ENCODE measurements at places on chromosomes 6 and 20.

DNA sequence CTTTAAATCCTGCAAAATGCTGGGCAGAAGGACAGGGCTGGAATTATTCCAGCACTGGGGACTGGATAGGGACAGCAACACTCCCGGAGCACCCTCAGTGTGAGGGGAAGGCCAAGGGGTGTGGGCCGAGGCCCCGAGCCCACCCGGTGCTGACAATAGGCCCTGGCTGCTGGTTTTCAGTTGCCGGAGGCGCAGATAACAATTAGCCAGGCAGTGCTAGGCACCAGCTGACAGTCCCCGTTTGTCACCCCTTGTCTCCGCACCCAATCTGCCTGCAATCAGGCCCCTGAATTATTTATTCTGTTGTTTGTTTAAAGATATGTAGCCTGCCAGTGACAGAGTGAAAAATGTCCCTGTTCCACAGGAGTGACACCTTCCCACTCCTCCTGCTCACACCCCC lies 120.0 kb downstream of the GRM4 start:
- peak; percentile 68 for DNase-seq

GRCh38 chr6:95815389-95816056 lies 200.3 kb upstream of the FUT9 start:
- DNase-seq, result no peak

DNA sequence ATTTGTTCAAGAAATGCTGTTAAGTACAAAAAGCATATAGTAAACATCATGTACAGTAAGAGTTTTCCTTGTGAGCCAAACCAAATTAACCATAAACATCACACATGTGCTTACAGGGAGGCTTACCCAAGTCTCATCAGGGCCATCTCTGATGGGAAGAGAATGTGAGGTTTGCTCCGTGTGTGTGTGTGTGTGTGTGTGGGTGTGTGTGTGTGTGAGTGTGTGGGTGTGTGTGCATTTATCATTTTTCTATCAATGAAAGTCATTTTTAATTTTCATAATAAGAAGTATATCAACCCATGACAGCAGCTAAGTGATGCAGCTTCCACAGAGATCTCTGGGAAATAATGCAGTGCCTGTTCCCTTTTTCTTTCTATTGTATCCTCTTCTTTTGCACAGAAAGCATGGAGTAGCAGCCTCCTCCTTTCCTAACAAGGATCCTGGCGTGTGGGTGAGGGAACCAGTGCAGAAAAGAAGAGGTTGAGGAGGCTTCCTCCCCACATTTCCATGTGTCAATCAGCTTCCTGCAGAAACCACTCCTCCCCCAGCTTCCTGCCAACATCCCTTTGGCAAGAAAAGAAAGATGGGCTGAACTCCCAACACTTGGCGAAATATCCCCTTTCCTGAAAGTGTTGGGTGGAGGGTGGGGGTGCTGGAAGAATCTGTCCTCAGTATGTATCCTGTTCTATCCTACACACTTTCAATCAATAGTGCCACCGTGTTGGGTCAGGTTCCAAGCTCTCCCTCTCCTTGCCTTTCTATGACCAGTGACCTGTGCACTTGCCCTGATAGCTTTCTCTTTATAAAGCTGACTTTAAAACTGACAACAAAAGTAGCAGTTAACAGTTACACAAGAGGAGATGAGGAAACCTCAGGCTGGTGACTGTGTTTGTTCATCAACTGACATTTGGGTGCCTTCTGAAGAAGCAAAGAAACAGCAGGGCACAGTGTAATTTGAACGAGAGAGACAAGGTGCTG lies 251.8 kb upstream of the CITED2 start:
- DNase-seq, result no peak

DNA sequence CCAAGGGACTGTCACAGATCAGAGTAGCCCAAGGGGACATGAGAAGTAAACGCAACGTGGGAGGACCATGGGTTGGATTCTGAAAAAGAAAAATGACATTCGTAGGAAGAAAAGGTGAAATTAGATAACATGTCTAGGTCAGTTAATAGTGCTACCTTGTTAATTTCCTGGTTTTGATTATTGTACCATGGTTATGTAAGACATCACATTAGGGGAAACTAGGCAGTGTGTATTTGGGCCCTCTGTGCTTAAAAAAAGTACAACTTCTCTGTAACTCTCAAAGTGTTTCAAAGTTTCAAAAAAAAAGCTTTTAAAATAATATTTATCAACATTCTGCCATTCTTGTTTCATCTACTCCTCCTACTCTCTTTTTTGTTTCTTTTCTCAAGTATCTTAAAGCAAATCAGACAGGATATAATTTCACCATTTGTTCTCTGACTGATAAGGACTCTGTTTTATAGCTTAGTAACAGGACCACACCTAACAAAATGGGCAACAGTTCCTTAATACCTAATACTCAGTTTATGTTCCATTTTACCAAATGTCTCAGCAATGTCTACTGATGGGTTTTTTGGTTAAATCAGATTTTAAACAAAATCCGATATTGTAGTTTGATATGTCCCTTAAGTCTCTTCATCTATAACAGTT lies 97.1 kb upstream of the PLCB4 start:
- no peak for DNase-seq

DNA sequence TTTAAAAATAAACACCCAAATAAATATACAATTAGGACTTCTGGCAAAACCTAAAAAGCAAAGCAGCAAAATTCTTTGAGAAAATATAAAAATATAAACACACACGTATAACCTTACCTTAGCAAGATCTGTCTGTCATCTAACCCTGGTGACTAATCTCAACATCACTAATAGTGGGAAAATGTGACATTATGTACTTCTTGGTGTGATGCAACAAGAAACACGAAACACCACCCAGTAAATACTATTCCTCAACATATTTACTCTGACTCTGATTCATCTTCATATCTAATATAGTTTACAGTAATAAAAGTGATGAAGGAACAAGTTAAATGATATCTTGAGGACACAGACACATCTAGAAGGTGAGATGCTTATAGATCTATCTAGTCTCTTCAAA lies 332.6 kb upstream of the MANEA start:
- no peak for DNase-seq

GRCh38 chr6:88494401-88495140 lies 328.4 kb upstream of the CNR1 start:
- DNase-seq, result no peak

- no peak for DNase-seq
Observed at GRCh38 chr6:45477790-45478189, 100.1 kb upstream of the SUPT3H start.

- no peak for DNase-seq
Observed at GRCh38 chr6:56096946-56097621, 150.3 kb downstream of the COL21A1 start.

GRCh38 chr20:42907730-42908129 lies 282.0 kb downstream of the PTPRT start:
- no peak for DNase-seq

- no peak for DNase-seq
Observed at GRCh38 chr6:8065519-8065911, 1.3 kb upstream of the BLOC1S5 start.

- no peak for DNase-seq
Observed at GRCh38 chr6:72943699-72944098, 281.6 kb downstream of the KHDC1L start.

GRCh38 chr6:87407561-87407900 lies 241 bp upstream of the CFAP206 start:
- peak; percentile 58 for DNase-seq

- no peak for DNase-seq
Observed at GRCh38 chr20:1390581-1391403, 2.1 kb downstream of the FKBP1A start.

- DNase-seq, result no peak
Observed at GRCh38 chr6:42138630-42139619, 3.5 kb downstream of the C6orf132 start.

- no peak for DNase-seq
Observed at GRCh38 chr6:701700-702479, 9.0 kb upstream of the EXOC2 start.

- DNase-seq, result no peak
Observed at GRCh38 chr20:45503403-45503802, 12.0 kb downstream of the SPINT3 start.

GRCh38 chr6:90220273-90220672 lies 76.4 kb downstream of the BACH2 start:
- no peak for DNase-seq

DNA sequence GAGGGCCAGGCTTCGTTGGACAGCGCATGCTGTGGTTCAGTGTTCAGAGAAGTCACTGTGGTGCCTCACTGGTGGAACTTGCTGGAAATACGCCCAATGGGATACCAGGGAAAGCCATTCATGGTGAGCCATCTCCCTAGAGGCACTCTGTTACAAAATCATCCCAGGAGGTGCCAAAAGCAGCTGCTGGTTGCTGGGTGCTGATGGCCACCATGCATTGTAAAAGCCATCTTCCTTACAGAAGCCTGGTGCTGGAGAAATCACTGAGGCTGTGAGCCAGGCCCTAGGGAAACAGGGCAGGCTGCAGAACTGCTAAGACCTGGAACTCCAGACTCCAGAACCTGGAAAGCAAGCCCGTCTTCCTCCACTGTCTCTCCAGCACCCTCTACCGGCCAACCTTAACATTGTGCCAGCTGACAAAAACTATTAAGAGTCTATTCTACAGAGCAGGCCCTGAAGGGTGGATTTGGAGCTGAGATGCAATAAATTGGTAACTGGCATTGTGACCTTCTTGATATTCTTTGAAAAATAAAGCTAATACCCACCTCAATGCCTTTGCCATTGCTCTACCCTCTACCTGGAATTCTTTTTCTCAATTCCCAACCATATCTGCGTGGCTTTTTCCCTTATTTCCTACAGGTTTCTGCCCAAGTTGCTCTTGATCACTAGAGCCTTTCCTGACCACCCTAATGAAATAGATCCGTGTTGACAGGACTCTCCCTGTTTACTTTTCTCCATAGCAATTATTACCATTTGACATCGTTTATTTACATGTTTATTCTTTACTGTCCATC lies 18.5 kb downstream of the SNRPB start:
- peak; percentile 66 for DNase-seq

- DNase-seq, result no peak
Observed at GRCh38 chr20:10513931-10514575, 78.9 kb downstream of the SLX4IP start.

DNA sequence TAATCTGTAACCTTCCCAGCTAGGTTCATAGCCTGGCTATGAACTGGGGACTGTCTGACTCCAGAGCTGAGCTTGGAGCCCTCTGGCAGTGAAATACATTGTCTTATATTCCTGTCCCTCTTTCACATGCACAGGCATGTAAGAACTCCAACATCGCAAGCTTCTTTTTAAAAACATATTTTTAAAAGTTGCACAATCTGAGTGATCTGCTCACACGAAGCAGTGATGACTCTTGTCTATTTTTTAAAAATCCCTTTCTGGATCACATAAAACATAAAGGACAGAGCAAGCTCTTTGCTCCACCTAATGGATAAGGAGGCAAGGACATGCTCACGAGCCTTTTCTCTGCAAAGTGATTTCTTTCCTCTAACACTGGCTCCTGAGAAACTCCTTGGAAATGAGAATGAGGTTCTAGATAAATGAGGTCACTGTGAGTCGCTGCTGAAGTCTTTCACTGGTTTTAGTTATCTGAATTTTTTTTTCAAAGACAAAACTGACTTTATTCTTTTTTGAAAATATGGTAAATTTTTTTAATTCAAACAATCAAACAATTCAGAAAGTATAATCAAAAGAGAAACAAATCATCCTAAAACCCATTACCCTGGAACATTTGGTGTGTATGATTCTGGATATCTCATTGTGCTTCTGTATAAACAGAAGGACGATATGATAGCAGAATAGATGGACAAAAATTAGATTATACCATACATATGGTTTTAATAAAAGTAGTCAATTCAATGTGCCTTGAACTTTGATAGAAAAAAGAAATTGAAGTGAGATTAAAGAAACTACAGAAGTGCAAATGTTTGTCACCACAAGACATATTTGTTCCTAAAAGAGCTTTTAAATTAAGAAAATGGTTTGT lies 30.8 kb downstream of the IL20RA start:
- peak; percentile 21 for DNase-seq

DNA sequence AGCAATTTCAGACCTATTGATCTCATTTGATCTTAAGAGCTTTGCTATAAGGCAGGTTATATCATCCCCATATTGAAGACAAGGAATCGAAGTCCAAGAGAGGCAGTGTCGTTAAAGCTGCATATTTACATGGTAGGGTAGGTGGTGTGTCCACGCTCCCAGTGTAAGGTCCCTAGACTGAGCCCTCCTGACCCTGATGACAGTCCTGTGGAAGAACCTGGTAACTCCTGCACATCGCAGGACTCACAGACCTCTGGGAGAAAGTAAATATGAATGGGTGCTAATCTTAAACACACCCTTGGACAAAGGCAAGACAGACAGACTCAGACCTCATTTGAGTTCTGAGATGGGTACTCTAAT lies 602 bp upstream of the HLA-DPB1 start:
- DNase-seq, result no peak

DNA sequence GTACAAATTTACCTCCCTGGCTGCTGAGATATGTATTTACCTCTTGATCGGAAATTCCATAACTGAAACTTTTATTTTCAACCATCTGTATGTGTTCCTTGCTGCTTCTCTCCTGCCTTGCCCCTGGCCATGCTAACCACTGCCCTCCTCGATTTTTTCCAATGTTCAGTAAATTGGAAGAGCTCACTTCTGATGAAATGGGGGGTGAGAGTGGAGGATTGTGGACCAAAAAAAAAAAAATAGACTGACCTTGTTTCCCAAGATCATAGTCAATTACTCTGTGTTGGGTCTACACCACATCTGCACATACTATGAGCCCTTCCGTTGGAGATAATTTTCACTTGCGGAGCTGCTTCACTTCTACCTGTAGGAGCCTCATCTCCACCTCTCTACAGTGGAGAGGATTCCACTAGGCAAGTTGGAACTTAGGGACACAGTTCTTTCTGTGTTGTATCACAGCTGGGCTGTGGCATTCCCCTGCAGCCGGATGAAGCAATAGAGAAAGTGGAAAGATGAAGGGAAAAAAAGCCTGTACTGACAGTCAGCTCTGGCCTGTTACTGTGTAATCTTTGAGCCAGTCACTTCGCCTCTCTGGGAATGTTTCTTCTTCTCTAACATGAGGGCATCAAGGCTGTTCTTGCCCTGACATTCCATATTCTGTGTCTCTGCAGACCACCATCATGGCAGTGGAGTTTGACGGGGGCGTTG lies 1.6 kb downstream of the PSMB9 start:
- DNase-seq, result no peak

DNA sequence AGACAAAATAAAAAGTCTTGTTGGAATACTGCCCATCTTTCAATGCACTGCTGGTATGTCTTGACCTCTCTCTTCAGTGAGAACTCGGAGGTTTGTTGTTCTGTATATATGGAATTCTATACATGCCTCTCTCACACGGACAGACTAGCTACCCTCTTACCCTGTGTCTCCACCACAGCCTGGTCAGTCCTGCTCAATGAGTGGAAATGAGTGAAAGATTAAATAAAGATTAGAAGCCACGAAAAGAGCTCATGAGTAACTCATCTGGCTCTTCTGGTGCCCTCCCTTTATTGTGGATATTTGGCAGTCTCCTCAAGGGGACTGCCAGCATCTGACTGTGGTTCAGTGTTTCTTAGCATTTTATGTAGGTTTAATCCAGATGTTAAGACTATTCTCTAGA lies 262.8 kb upstream of the MAP3K7 start:
- no peak for DNase-seq

DNA sequence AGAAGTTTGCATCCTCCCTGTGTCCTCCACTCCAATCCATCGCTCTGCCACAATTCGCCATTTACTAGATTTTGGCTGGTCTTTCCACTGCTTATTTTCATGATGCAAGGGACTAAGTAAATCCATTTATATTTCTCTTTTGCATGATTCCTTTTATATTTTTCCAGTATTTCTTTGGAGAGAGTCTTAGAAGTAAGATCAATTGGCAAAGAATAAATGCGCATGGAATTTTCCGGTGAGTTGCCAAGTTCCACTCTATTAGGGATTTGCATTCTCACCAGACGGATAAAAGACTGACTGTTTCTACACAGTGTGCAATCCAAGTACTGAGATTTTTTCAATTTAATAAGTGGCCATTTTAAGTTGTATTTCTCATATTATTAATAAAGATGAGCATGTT lies 91.7 kb upstream of the PHACTR3 start:
- DNase-seq, result no peak
